Progenitor cell of endocrine pancreas (in vitro differentiated cells): ENCODE measurements at places on chromosomes 5 and 9. TPM values are rescaled to one million over a fixed set of nuclear protein-coding genes. Genes with fewer than 3 reads are reported as not detected.

TRPM6 gene
- 0.10 and 0.20 TPM in 2 replicates for total RNA-seq

PHYHD1 gene
- total RNA-seq, result 19.9 and 21.3 TPM in 2 replicates

CNTNAP3B gene
- total RNA-seq, result 7.0 and 7.4 TPM in 2 replicates

GPX3 gene
- 28.2 and 34.1 TPM in 2 replicates for total RNA-seq

PDGFRB gene
- total RNA-seq, result 1.2 and 2.3 TPM in 2 replicates

ZNF462 gene
- 102 and 103 TPM in 2 replicates for total RNA-seq

DNAI1 gene
- total RNA-seq, result 1.2 and 3.5 TPM in 2 replicates

TBC1D9B gene
- total RNA-seq, result 128 and 135 TPM in 2 replicates

PCDHB4 gene
- total RNA-seq, result 4.4 and 4.6 TPM in 2 replicates

PLAC8L1 gene
- 1.5 and 2.0 TPM in 2 replicates for total RNA-seq

MARCOL gene
- total RNA-seq, result not detected in 2 replicates

HSD17B4 gene
- total RNA-seq, result 248 and 285 TPM in 2 replicates

DNA sequence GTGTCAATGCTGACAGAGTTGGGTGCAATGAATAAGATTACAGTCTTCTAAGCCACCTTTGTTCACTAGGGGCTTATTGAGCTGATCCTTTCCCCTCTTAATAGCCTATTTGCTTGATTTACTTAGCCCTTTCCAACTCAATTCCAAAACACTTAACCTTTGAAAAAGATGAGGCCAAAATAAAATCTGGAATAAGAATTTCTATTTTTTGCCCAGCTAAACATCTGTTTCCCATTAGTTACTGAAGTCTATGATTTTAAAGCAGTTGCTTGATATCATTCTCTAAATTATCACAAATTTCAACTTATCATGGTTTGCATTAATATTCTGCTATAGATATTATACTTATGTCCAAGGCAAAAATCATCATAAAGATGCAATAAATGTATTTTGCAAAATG, 1272.0 kb upstream of the ACO1 start:
- no peak for DNase-seq

DNA sequence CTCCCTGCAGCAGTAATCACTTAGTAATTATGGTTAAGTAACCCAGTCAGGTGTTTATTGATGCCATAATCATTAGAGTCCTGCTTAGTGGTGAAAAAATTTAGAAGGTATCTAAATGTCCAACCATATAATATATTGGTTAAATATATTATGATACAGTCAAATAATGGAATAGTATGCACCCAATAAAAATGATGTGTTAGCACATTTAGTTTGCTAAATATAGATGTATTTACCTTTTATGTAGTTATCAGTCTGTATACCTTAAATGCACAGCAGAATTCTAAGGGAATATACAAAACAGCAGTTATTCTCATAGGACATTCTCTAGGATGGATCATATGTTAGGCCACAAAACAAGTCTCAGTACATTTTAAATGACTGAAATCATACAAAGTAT, 90.4 kb downstream of the PRKACG start:
- no peak for DNase-seq

GRCh38 chr9:81814401-81814793, 113.8 kb upstream of the SPATA31D4 start:
- DNase-seq, result no peak

DNA sequence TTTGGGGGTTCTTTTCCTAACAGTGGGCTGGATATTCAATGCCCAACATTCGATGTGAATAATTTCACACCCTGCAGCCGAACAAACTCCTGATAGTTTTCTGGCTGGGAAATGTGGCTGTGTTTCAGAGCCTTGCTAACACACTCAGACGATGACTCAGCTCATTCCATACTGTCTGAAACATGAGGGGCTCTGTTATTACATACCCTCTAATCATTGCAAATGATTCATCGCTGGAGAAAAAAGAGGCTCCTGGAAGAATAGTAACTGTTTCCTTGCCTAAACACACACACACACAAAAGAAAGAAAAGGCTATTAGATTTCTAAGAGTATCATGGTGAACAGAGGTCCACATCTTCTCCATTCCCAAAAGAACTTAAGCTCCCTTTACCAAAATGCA, 75.8 kb downstream of the OXCT1 start:
- DNase-seq, result no peak

- peak; percentile 35 for DNase-seq
Observed at GRCh38 chr5:168747987-168748777, 169.0 kb upstream of the PANK3 start.

DNA sequence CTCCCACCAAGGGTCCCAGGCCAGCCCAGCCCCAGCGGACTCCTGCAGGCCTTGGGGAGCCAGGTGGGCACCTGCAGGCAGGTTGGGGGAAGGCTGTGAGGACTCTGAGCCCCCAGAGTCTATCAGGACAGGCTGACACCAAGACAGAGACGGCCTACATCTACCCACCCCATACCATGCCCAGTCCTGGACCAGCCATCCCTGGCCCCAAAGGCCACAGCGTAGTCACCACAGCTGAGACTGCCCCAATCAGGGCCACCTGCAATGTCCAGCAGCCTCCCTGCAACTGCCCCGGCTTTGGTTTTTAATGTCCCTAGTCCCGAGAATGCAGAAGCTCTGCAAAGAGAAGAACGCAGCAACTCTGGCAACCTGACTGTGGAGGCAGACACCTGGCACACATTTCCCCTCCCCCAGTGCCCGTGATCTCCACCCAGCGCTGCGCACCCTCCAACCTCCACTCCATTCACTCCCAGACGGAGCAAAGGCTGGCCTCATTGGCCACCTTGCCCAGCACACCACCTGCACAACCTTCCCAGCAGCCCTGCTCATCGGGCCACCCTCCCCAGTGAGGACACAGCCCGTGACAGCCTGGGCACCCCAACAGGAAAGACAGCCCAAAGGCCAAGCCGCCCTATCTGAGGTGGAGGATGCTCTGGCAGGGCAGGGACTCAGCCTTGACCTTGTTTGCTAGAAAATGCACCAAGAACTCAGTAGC, 14.9 kb downstream of the ADAMTS2 start:
- no peak for DNase-seq

GRCh38 chr5:170151097-170151831, 45.6 kb downstream of the FOXI1 start:
- peak; percentile 17 for DNase-seq

GRCh38 chr5:61306531-61307131, 25.4 kb upstream of the ZSWIM6 start:
- DNase-seq, result no peak

GRCh38 chr5:122077366-122078115, 518 bp downstream of the LOX start:
- DNase-seq, result peak; percentile 22

GRCh38 chr5:16936150-16936988, at the start of gene MYO10:
Gene MYO10, minus strand, starts transcription at chr5:16936288. Its CDS starts 480 bp downstream, at chr5:16935808.
- peak; percentile 94 for DNase-seq
